ENCODE measurements at places on chromosomes 1 and 21.

GRCh38 chr1:85019994-85020393 is 23.1 kb upstream of the MCOLN2 start:
- no peak for DNase-seq

GRCh38 chr1:90187323-90187585 is 192.3 kb downstream of the ZNF326 start:
- DNase-seq, result no peak

GRCh38 chr1:151978922-151979321 is 14.7 kb downstream of the S100A10 start:
- no peak for DNase-seq

DNA sequence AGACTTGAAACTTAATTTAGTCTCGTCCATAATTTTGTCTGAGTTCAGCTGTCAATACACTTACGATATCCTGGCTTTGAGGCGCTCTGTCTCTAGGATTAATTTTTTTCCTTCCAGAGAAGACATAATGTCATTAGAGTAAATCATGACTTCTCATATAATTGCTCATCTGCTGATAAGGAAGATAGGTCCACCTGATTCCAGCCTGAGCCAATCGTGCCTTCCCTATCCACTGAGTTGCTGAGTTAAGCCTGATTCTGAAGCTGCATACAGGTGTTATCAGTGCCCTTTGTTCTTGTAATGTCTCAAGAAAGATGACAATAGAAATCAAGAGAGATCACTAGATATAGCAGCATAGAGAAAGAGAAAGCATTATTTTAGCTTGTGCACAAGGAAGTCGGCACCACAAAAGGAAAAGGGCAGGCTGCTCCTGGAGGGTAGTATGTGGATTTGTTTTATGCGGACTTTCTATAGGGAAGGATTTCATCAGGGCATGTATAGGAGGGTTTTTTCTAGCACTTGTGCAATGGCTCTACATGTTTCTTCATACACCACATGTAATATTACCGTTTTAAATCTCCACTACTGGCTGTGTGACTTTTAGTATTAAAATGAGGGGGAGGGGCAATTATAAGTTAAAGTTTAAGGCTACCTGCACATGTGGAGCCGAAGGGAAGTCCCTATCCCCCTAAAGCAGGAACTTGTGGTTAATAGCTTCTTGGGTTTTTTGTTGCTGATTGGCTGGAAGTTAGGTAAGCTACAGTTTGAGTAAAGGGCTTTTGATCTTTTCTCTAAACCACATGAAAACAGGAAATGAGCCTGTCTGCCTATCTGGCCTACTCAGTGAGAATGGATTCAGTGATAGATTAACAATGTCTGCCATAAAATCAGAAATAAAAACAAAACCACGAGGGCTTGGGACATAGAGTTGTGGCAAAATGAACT is 133.4 kb downstream of the PLPPR5 start:
- DNase-seq, result peak; percentile 92

DNA sequence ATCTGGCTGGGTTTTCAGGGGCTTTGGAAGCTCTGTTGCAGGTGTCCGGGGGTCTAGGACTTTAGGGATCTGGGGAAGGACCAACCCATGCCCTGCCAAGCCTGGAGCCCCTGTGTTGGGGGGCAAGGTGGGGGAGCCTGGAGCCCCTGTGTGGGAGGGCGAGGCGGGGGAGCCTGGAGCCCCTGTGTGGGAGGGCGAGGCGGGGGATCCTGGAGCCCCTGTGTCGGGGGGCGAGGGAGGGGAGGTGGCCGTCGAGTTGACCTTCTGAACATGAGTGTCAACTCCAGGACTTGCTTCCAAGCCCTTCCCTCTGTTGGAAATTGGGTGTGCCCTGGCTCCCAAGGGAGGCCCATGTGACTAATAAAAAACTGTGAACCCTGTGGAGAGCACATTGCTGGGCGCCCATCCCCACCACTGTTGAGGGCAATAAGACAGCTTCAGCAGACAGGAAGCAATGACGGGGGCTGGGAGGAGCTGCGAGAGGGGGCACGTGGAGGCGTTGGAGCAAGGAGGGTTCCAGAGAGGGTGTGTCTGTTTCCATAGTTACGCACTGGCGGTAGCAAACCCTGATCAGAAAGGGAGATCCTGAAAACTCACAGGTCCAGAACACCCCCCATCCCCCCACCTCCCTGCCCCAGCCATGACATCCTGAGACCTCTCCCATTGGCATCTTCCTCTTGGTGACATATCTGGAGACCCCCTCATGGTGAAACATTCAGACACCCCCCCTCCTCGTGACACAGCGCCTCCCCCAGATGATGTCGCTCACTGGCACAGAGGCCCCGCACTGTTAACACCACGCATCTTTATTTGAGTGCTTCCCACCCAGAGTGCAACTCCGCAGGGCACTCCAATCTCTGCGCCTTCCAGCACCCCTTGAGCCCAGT is 8.4 kb downstream of the MYBPH start:
- peak; percentile 3 for DNase-seq

GRCh38 chr1:29379443-29380073 is 143.2 kb downstream of the PTPRU start:
- no peak for DNase-seq

DNA sequence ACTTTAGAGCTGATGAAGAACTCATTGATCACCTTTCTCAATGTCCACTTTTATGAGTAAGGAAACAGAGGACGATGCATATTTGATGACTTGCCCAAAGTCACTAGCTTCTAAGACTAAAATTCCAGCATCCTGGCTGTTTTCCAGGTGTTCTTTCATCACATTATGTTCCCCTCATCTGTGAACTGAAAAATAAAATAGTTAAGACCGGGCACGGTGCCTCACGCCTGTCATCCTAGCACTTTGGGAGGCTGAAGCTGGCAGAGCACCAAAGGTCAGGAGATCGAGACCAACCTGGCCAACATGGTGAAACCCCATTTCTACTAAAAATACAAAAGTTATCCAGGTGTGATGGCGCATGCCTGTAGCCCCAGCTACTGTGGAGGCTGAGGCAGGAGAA is 297.5 kb downstream of the DUSP10 start:
- DNase-seq, result no peak

GRCh38 chr1:228860911-228861831 is 125.9 kb downstream of the RHOU start:
- DNase-seq, result no peak

DNA sequence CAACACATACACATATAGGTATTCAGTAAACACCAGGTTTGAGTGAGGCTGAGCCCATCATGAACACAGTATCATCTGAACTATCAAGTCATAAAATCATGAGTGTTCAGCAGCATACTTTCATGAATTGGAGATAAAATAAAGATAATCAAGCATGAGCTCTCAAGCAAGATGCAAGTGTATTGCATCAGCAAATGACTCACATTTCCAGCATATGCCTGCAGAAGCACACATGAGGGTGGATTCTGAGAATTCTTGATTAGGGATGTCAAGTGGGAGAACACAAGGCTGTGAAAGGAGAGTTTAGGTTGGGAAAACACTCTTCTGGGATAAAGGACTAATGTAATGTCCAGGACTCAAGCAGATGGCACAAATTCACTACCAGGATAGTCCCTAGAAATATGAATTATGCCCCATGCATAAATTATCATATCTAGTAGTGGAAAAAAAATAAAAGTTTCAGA is 299.2 kb downstream of the SRGAP2C start:
- no peak for DNase-seq

DNA sequence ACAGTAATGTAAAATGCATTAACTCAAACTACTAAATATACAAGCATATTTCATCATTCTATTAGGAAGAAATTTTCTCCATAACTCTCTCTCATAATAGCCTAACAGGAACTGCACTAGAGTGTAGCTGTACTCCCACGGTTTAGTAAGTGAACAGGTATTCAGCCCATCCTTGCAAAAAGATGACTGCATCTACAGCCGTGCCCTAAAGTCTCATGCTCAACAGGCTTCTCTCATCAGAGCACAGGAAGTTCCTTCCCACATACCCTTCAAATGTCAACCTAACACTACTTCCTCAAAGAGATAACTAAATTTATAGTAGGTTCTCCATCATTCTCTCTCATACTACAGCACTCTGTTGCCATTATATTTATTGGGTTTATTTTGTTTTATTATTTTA is 251.6 kb downstream of the AKT3 start:
- peak; percentile 33 for DNase-seq

GRCh38 chr1:4140821-4141220 is 240.7 kb upstream of the C1orf174 start:
- no peak for DNase-seq

DNA sequence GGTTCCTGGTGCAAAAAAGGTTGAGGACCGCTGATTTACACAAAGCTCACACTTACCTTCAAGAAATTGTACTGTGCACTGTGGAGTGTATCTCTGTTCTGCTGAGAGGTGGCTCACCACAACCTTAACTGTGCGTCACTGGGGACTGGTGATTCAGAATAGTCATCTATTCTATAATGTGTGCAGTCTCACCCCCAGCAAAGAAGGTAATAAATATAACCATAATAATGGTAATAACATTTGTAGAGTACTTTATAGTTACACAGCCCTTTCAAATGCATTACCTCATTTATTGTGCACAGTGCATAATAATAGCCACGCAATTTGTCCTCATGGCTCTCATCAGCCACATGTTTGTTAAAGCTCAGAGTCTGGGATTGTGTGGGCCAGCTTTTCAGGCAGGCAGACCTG is 59.4 kb upstream of the DUSP10 start:
- no peak for DNase-seq

- no peak for DNase-seq
Measured at GRCh38 chr1:21280482-21280881, 9.8 kb downstream of the ECE1 start.

DNA sequence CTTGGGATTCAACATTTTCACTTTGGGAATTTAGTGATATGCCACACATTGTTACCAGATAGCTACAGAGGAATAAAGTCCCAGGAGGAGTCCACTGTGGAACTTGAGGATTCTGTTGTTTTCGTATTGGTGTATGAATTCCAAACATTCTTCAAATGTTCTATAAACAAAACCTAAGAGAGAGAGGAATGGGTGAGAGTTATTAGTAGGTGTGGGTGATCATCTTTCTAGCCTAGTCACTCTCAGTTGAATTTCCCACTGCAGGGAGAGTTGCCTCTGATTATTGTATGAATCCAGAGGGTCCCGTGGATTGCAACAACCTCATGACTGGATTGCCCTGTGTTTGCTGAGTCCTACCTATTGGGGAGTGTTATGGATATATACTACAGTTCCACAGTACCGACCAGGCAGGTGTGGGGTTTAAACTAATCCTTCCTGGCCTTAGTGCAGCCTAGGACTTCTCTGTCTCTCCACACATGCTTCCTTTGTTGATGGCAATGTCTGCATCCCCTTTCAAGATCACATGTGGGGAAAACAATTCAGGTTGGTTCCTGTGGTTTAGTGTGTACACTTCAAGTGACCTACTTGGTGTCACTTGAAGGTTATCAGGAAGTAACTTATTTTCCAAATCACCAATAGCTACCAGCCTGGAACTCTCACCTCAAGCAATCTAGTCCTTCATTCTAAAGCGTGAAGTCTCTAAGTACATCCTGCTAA is 91.8 kb downstream of the ADCY10 start:
- no peak for DNase-seq

GRCh38 chr1:27725374-27726172 is at the start of gene FAM76A:
Gene FAM76A, plus strand, starts transcription at chr1:27725961. Its CDS starts 120 bp downstream, at chr1:27726081.
- peak; percentile 100 for DNase-seq

GRCh38 chr1:171655746-171656116 is 3.2 kb upstream of the MYOC start:
- no peak for DNase-seq

DNA sequence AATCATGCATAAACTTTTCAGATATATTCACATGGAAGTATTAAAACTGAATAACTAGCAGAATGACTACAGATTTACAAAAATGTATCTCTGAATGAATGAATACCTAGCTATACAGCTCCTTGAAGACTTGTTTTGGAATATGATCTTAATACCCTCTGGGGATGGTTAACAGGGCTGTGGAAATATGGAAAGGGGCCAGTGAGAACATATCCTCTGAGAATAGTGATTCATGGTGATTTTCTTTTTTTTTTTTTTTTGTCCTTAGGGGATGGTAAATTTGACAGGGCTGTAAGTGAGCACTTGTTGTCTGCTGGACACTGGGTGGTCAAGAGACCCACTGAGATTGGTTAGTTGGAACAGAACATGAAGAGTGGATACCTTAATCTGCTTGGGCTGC is 80.7 kb upstream of the HP1BP3 start:
- DNase-seq, result no peak

DNA sequence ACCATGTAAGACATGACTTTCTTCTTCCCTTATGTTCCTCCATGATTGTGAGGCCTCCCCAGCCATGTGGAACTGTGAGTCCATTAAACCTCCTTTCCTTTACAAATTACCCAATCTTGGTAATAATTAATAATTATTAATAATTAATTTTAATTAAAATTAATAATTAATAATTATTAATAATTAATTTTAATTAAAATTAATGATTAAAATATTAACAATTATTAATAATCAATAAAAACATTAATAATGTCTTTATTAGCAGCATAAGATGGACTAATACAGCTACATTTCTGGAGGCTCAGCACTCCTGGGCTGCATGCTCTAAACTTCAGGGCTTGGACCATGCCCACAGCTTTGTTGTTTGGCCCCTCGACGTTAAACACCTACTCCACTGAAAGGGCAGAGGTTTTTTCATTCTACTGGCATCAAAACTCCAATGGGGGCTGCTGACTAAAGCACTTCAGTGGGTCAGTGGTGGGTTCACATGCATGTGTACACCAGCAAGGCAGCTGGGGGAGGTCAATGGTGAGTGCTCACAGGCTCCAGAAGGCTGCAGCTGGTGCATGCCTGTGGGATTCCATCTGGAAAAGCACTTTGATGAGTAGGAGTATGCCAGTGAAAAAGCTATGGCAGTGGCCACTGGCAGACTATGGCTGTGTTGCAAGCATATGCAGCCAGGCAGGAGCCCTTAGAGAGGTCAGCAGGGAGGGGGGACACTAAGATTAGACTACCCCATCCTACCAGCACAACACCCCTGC is 561.3 kb downstream of the NCAM2 start:
- DNase-seq, result no peak

DNA sequence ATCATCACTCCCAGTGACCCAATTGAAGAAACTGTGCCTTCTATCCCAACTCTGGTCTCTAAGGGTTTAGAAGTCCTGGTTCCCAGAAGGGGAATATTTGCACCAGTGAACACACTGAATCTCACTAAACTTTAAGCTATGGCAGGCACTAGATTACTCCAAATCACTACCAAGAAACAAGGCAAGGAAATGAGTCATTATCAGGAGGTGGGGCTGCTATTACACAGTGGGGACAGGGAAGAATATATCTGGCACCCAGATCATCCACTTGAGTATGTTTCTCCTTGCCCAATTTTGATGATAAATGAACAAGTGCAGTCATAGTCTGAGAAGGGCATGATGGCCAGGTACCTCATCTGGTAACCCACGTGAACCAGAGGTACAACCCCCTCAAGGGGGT is 7.0 kb downstream of the MRPL9 start:
- no peak for DNase-seq

- DNase-seq, result no peak
Measured at GRCh38 chr1:23645338-23645737, 46.3 kb upstream of the RPL11 start.

GRCh38 chr1:15727866-15728534 is 8.1 kb upstream of the SLC25A34 start:
- no peak for DNase-seq

DNA sequence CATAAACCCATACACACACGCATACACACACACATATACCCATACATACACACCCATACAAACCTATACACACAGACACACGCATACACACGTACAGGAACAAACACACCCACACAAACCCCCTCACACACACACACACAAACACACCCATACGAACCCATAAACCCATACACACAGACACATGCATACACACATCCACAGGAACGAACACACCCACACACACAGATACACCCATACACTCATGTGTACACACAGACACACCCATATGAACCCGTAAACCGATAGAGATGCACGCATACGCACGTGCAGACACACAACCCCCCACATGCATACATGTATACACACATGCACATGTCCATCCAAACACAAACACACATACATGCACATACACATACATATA is 9.5 kb downstream of the WNT9A start:
- no peak for DNase-seq
